Activated naive CD8-positive, alpha-beta T cell treated with anti-CD3 and anti-CD28 coated beads, Interleukin-2, amount 50 U/mL, for 24 hours (primary cell): ENCODE measurements at places on chromosomes 12 and 14.

DNA sequence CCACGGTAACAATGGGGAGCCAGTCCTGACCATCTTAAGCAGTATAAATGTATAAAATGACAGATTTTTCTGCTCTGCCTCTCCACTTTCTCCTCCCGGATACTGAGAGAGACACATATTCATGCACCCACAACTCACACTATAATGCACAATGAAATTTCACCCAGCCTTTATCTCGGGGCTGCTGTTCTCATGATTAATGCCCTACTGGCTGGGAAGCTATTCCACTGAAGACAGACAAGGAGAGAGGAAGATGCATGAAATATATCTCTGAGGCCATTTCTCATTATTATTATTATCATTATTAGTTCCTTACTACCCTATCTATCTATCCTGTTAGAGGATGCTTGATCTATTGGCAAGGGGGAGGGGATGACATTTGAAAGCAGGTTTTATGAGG is 501.7 kb downstream of the DIO2 start:
- DNase-seq: no peak

DNA sequence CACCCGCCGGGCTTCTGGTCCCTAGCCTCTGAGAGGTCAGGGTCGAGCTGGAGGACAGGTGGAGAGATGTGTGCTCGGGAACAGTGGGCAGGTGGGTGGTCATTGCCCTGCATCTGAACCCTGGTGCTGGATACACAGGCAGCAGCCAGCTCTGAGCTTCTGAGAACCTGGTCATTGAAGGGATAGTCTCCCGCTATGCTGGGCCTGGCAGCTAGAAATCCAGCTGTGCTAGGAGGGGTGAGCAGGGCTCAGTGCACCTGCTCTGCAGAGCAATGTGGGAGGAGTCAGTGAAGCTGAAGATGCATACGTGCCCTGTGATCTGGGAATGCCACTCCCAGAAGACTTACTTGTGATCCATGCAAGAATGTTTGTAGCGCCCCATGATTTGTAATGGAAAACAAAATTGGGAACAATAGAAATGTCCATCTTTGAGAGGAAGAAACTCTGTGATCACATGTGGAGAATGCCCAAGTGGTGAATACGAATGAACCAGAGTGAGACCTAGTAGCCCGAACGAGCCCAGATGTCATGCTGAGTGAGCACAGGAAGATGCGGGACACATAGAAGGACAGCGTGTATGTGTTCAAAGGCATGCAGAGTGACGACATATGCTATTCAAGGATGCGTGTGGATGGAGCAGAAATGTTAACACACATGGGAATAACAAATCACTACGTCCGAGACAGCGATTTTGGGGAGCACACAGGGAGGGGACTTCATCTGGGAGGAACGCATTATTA is 63.4 kb downstream of the AACS start:
- no peak for DNase-seq

DNA sequence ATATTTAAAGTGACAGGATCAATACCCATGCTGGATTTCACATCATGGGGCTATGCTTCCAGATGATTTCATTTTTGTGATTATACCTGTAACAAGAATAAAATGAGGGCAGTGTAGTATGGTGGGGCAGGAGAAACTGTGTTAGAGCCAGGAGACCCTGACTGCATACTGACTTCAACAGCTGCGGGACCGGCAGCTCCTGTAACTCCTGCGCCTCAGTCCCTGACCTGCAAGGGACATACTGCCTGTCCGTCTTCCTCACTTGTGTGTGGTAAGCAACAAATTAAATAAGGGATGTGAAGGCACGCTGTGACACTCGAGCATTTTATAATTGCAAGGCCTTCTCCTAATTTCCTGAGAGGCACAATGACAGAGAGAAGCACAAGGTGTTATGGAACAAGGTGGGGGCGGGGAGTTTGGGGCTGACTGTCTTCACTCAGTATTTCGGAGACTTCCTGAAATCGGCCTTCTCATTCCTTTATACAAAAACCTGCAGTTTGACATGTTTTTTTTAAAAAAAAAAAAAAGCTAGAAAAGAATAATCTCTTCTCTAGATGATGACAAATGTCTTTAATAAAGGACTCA is 164.2 kb downstream of the TTC7B start:
- DNase-seq: no peak

- DNase-seq: no peak
Observed at GRCh38 chr12:5227708-5228373, 184.2 kb downstream of the KCNA5 start.

GRCh38 chr14:102606296-102606695 is 13.8 kb downstream of the RCOR1 start:
- no peak for DNase-seq

DNA sequence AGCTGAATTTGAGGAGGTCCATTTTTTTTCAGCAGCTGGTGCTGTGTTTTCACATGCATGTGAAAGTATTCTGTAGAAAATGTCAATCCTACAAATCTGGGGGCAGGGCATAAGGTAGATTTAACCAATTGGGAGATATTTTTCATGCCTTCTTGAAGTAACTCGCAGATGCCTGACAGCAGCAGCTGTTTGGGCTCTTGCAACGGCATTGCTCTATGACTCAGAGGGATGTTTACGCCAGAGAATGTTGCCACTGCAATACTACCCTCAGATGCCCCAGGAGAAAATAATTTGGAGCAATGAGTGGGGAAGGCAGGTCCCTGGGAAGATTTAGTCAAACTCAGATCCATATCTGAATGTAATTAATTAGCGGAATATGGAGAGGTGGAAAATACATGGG is 42.5 kb upstream of the MYBPC1 start:
- no peak for DNase-seq

DNA sequence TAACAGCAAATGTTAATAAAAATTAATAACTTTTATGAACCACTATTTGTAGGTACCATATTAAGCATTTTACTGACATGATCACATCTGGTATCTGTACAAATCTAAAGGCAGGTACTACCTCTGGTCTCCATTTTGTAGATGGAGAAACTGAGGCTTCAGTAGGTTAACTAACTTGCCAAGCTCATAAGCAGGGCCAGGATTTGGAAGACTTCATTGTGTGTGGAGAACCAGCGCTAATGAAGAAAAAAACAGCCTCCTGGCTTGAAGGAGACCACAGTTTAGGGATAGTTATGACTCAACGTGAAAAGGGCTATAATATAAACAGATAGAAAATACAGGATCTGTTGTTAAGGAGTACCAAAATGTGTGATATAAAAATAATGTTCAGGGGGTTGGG is 1.0 kb downstream of the NUP37 start:
- DNase-seq: no peak

GRCh38 chr14:33767586-33768457 is 183.1 kb downstream of the EGLN3 start:
- DNase-seq: no peak

DNA sequence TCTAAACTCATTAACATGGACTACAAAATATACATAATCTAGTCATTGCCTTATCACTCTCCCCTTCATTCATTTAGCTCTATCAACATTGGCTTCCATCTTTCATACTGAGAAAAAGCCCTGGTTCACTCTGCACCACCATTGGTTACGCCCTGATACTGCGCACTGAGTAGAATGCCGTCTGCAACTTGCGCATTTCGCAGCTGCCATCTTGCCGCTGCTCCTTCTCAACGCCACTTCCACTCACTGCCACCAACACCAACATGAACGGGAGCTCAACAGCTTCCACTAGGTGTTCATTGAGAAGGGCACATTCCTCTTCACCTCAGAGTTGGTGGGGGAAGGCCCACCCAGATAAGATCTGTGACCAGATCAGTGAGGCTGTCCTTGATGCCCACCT is 71.3 kb downstream of the EEA1 start:
- no peak for DNase-seq
